ENCODE measurements at places on chromosomes 2 and 18.

- DNase-seq, result no peak
These were observed 639.9 kb downstream of the LRP1B start for GRCh38 chr2:141490886-141491285.

- DNase-seq, result no peak
These were observed 241.4 kb downstream of the NCKAP5 start for GRCh38 chr2:133326652-133327397.

- DNase-seq, result no peak
These were observed 5.5 kb downstream of the SERPINE2 start for GRCh38 chr2:224033601-224034000.

DNA sequence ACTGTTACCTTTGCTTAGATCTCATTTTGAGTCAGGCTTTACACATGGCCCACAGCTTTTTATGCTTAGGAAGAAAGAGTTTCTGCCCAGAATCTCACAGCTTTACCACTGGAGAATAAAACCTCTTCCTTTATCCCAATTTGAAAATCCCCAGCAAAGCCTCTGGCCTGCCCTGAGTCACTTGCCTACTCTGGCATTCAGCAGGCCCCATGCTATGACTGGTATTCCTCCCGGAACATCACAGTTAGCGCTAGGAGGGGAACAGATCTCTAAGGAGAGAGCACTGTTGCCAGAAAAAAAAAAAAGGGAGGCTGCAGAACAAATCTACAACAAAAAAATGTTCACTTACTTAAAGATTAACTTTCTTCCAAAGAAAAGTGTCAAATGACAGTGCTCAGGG lies 152.9 kb upstream of the DNMT3A start:
- DNase-seq, result no peak

DNA sequence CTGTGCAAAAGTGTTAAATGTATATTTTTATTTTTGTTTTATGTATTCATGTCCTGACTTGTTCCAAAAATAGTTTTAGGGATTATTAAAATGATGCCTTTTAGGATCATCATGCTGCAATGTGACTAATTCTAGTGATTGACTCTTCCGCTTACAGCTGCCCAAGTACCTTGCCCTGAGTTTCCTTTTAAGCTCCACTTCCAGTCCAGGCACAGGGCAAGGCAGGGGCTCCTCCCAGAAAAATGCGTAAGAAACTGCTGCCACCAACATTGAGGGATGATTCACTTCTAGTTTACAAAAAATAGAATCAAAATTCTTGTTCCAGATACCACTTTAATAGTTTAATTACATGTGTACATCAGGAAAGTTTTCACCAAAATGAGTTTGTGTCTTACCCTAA lies 116.4 kb downstream of the IRS1 start:
- no peak for DNase-seq
